Esophagus squamous epithelium (tissue), 5 donors: ENCODE measurements at places on chromosomes 4 and X. TPM values are rescaled to one million over a fixed set of nuclear protein-coding genes. Genes with fewer than 3 reads are reported as not detected.

- no peaks in the 10 kb centered on the region for H3K4me1 ChIP-seq
- peak overlapping the region; percentile 45 for H3K4me3 ChIP-seq
- no peaks in the 10 kb centered on the region for H3K36me3 ChIP-seq
- H3K27me3 ChIP-seq, result no peaks in the 10 kb centered on the region
- no peak for DNase-seq
- no peak overlapping the region for H3K27ac ChIP-seq
Measured at GRCh38 chrX:69538321-69538876, 34.3 kb downstream of the NALF2 start.

GRCh38 chr4:61162116-61162515 is 38.0 kb upstream of the ADGRL3 start:
- no peak overlapping the region for H3K27ac ChIP-seq
- H3K36me3 ChIP-seq, result no peaks in the 10 kb centered on the region
- H3K27me3 ChIP-seq, result no peaks in the 10 kb centered on the region
- no peak overlapping the region for H3K4me3 ChIP-seq

- H3K4me1 ChIP-seq, result no peaks in the 10 kb centered on the region
- no peak overlapping the region for H3K27ac ChIP-seq
- no peaks in the 10 kb centered on the region for H3K27me3 ChIP-seq
- no peak for DNase-seq
Measured at GRCh38 chr4:33052241-33052640, 2332.1 kb downstream of the PCDH7 start.

- no peaks in the 10 kb centered on the region for H3K4me1 ChIP-seq
- no peak for DNase-seq
- no peak overlapping the region for H3K27ac ChIP-seq
- H3K27me3 ChIP-seq, result no peaks in the 10 kb centered on the region
- H3K4me3 ChIP-seq, result no peak overlapping the region
Measured at GRCh38 chr4:109826719-109827118, 1.1 kb upstream of the RRH start.

DNA sequence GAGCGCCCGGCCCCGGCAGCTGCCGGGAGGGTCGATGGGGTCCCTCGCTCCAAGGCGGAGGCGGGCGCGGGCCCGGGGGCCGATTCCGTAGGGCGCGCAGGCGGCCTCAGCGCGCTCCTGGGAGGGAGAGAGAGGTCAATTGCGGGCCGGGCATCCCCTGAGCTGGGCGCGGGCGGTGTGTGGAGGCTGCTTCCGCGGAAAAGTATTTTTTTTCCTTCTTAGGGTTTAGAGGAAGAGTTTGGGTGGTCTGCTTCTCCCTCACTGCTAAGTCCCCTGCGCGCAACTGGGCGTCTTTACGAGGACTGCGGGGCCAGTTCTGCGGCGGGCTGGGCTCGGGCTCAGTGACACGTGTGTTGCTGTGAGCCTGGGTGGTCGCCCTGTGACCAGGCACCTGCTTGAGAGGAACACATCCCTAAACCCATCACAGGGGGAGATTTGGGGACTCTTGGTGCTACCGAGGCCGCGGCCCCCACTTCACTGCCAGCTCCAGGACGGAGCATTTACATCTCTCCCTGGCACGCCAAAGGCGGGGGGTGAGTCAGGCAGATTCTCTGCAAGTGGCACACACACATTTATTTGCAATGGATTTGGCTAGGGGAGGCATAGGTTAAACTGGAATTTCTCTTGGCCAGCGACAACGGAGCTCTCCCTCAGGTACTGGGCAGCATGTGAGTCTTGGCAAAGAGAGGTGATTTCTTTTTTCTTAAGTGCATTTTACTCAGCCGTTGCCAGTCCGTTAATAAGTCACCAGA is 151.2 kb upstream of the SLC4A4 start:
- no peaks in the 10 kb centered on the region for H3K4me1 ChIP-seq
- peak overlapping the region; percentile 74 for H3K4me3 ChIP-seq
- no peaks in the 10 kb centered on the region for H3K36me3 ChIP-seq
- DNase-seq, result no peak
- peak overlapping the region; percentile 40 for H3K27ac ChIP-seq

The CYLC1 gene
- total RNA-seq, result not detected

The PABPC1L2B gene
- total RNA-seq, result not detected

The MAGEA8 gene
- not detected for total RNA-seq

DNA sequence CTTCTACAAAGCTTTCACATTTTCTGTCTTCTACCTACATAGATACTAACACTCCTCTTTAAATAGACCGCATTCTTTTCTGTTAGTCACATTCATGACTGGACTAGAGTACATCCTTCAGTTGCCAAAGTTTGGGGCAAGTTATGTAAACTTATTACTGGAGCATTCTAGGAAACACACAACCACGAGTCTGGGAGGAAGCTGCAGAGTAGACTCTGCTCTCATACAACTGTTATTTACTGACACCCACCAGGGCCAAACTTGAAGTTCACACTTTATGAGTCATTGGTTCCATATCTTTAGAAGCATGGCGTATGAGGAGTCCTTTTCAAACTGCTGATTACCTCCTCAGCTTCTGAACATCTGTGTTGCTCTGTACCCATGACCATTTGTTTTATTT is 87.0 kb downstream of the RNF150 start:
- H3K27ac ChIP-seq, result peak overlapping the region; percentile 27
- no peaks in the 10 kb centered on the region for H3K4me1 ChIP-seq
- DNase-seq, result no peak
- no peak overlapping the region for H3K4me3 ChIP-seq

The COL25A1 gene
- 0.06 TPM for total RNA-seq

DNA sequence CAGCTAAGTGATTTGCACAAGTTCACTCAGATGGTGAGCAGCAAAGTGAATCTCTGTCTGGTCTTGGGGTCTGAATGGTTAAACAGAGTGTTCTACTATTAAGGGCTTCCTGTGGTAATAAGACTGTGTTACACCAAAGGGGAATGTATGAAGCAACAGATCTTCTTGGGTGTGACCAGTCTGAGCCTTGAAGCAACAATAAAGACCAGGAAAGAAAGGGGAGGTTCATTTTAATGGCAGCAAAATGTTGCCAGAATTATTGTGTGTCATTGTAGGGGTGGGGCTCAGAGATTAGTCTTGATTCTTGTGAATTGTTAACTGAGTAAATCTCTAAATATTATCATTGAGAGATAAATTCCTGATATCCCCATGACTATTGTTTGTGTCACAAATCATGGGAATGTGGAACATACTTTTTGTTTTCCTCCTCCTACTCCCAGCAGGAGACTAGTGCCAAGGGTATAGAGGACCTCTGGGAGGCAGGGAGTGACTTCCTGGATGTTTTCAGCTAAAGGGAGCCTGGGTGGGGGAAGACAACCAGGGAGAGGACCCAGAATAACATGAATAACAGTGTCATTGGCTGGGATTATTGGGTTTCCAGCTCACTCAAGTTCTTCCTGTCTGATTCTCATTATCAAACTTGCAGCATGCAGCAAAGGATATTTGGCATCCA is 141.4 kb upstream of the PAK3 start:
- H3K4me3 ChIP-seq, result no peak overlapping the region
- no peaks in the 10 kb centered on the region for H3K27me3 ChIP-seq
- DNase-seq, result no peak
- no peak overlapping the region for H3K27ac ChIP-seq
- H3K4me1 ChIP-seq, result no peaks in the 10 kb centered on the region
